NCI-H2171 (cell line): ENCODE measurements at places on chromosomes 1 and 21.
A peak's percentile ranks its signal among the peaks of the same experiment; 100 is the strongest.

DNA sequence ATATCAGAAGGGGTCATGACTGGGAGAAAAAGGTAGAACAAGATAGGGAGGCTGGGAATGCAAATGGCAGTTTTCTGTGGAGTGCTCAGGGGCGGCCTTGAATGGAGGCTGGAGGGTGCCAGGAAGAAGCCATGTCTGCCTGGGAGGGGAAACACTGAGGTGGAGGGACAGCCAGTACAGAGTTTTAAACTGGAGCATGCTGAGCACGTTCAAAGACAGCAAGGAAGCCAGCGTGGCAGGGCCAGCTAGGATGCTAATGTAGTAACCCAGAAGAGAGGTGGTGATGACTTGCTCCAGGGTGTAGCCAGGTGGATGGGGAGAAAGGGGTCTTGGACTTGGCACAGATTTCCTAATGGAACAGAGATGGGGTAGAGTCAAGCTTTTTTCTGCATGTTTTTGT lies 445.8 kb upstream of the VAMP3 start:
- DNase-seq: no peak

DNA sequence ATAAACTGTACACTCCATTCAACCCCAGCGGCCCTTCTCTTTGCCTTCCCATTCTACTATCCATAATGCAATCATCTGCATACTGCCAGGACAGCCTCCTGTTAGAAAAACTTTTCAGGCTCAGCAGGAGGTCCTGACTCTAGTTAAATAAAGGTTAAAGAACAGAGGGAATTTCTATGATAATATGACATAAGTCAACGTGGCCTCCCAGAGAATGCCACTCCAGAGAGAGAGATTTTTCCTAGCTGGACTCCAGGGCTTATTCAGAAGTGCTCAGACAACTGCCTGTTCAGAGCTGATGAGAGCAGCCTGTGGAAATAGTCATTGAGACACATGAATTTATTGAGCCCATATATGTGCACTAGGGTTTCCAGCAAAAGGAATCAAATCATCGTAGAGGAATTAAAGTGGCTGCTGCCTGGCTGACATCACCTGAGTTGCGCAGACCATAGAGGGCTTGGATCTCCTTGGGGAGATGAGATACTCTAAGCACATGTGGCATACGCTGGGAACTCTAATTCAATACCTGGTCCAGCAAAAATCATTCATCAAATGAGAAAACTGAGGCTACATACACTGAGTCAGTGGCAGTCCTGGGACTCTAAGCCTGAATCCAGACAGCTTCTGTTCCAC lies 736.2 kb downstream of the PTPRU start:
- no peak for DNase-seq

DNA sequence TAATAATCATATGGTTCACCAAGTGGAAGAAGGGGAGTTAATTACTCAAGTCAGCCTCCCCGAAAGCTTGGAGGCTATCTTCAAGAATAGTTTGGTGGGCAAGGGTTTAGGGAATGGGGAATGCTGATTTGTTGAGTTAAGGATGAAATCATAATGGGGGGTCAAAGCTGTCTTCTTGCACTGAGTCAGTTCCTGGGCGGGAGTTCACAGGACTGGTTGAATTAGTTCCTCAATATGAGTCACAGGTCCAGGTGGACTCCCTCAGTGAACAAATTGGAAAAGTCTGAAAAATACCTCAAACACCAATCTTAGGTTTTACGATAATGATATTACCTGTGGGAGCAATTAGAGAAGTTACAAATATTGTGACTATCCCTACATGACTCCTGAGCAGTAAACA lies 115.2 kb upstream of the COA6 start:
- no peak for DNase-seq

- peak; percentile 65 for DNase-seq
Observed at GRCh38 chr1:42552636-42553035, 89.5 kb downstream of the CCDC30 start.

DNA sequence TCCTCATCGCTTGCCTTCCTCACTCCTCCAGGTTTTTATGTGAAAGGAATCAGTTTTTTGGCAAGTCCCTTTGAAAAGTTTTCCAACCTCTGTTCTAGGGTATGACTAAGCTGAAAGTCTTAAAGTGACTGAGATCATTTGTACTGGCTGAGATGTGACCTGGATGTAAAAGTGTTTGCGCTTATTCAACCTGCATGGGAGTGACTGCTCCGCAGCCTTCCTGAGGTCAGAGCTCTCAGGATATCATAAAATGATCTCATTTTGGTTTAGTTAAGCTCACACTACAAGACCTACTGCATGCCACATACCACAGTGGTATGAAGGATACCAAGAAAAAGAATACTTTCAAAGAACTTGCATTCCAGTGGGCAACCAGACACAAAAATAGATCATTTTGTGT lies 29.8 kb upstream of the TADA1 start:
- no peak for DNase-seq

DNA sequence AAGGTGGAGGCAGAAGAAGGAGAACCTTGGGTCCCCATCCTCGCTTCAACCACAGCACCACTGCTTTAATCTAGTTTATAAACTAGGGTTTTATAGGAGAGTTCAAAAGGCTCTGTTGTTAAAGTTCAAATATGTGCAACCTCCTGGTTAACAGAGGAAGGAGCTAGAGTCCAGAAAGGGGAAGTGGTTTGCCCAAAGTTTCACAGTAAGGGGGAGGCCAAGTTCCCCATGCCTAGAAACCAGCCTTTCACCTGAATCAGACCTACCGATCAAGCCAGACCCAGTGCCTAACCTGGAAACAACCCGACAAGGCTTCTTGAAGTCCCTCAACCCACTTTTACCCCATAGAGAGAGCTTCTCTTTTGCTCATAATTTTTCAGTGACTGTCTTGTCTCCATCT lies 106.5 kb downstream of the PLPP3 start:
- no peak for DNase-seq

GRCh38 chr1:119008483-119009311 lies 20.6 kb upstream of the TBX15 start:
- peak; percentile 18 for DNase-seq

- DNase-seq: no peak
Observed at GRCh38 chr1:109781806-109782205, 18.1 kb upstream of the EPS8L3 start.

DNA sequence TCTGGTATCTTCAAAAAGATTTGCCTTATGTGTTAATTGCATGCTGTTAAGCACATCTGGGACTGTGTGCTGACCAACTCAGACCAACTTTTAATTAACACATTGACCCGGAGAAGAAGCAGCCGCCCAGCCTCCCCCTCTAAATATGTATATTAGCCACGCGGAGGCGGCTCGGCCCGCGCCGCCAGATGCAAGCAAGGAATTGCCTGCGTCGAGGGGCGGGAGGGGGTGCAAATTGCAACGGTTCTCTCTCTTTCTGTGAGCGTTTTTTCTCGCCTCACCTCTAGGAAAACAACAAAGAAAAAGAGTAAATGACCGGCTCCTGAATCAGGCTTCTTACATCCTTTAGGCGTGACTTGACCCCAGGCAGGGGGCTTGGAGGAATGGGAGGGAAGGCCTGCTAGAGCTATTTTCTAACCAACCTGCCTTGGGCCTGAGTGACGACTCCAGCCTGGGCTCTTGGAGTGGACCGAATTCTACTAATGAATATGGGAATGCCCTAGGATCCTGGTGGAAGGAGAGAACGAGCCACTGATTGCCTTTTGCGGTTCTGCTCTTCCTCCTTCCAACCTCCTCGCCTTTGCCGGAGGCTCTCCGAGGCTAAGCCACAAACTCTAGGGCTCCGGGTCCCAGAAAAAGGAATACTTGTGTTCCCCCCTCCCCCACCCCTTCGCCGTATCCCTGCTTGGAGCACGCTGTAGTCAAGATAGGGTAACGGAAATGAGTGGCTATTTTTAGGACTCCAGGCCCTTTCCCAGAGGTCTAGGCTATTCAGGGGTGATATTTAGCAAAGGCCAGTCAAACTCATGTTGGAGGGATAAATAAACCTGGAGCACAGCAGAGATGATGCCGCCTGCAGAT lies 417.0 kb upstream of the ESRRG start:
- no peak for DNase-seq

DNA sequence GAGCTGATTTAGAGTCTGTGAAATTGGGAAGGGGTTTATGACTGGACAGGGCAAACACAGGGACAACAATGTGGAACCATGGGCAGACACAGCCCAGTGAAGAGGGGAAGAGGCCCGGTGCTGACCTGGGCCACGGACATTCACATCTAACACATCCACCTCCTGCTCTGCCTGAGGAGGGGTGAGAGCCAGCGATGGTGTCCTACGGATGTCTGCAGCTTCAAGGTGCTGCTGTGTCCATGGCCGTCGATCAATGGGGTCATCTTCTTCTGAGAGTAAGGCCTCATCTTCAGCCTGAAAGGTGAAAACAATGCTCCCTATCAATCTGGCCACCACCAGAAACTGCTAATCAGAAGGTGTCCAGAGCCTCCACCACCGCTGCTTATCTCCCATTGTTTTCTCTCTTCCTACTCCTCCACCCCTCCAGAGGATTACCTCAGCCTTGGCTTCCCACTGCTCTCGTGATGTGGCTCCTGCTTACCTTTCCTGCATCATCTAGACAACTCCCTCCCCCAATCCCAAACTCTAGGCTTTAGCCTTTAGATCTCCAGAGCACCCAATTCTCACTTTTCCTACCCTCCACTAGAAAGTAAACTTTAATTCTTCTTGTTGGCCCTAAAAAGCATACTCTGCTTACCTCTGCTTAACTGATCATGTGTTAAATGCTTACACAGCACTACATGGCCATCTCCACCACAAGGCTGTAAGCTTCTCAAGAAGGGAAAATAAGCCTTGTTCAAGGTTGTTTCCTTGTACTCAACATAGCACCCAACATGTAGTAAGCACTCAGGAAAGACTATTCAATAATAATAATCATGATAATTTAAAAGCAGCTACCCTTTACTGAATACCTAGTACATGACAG lies 24.0 kb upstream of the ADAM30 start:
- DNase-seq: no peak

GRCh38 chr1:200949626-200950025 lies 54.9 kb downstream of the INAVA start:
- no peak for DNase-seq

DNA sequence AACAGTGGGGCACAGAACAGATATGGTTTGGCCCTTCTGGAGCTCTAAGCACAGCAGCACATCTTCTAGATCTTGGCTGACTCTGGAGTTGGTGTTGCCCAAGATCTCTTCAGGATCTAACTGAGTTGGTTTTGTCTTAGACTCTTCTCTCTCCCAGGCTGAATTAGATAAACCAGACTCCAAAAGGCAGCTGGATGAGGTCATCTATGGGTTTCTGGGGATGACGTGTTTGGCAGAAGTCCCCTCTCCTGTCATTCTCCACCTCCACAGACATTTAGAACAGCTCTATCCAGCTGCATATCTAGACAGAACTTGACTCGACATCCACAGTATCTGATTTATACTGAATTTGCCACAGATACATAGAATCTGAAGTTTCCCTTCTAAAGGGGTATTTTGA lies 75.3 kb downstream of the ST6GALNAC5 start:
- no peak for DNase-seq

GRCh38 chr21:37146320-37147235 lies 73.5 kb downstream of the TTC3 start:
- no peak for DNase-seq

DNA sequence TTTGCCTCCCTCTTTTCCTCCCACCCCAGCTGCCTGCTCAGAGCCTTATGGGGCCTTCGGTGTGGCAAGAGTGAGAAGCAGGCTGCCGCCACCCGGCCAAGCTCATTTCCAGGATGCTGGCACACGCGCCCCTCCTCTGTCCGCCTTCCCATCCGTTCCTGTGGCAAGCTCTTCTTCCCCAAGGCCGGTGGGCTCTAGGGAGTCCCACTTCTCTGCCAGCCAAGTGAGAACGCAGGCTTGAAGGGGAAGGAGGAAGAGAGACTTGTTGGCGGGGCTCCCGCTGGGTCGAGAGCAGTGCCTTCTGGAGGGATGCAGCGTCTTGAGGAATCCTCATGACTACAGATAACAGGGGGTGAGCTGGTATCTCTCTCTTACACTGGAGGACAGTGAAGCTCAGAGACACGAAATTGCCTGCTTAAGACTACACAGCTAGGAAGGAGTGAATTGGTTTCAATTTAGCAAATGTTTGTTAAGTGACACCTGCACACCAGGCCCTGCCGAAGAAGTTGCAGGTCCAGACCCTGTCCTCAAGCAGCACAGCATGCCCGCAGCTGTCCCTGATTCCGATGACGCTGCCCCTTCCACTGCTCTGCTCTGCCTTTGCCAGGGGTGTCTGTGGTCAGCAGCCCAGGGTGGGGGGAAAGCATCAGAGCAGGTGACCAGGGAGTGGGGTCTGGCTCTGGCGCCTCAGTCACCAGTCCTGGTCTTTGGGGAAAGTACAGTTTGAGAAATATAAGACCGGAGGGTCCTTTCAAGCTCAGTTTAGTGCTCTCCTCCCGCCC lies 40.1 kb upstream of the FOXO6 start:
- DNase-seq: no peak

- DNase-seq: no peak
Observed at GRCh38 chr1:69898403-69898947, 306.9 kb downstream of the LRRC40 start.

- peak; percentile 20 for DNase-seq
Observed at GRCh38 chr1:94806441-94806871, 13.7 kb upstream of the SLC44A3 start.

GRCh38 chr1:235917267-235917811 lies 50.6 kb upstream of the LYST start:
- DNase-seq: peak; percentile 32

- DNase-seq: no peak
Observed at GRCh38 chr1:205598841-205599668, 32.8 kb downstream of the ELK4 start.

DNA sequence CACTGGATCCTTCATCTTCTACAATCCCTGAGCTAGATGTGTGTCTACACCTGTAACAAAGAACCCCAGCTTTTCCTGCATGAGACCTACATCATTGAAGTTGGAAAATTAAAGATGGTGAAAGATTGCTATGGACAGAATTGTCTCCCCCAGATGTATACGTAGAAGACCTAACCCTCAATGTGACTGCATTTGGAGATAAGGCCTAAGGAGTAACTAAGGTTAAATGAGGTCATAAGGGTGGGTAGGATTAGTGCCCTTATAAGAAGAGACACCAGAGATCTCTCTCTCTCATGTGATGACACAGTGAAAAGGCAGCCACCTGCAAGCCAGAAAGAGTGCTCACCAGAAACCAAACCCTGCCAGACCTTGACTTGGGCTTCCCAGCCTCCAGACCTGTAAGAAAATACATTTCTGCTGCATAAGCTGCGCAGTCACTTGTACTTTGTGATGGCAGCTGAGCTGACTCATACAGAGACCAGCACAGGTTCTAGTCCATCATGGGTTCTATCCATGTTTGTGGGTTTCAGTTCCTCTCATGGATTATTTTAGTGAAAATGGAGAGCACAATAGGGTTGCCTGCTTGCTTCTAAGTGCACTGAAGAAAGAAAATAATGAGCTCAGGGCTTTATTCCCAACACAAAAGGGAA lies 180.8 kb downstream of the TPR start:
- no peak for DNase-seq

DNA sequence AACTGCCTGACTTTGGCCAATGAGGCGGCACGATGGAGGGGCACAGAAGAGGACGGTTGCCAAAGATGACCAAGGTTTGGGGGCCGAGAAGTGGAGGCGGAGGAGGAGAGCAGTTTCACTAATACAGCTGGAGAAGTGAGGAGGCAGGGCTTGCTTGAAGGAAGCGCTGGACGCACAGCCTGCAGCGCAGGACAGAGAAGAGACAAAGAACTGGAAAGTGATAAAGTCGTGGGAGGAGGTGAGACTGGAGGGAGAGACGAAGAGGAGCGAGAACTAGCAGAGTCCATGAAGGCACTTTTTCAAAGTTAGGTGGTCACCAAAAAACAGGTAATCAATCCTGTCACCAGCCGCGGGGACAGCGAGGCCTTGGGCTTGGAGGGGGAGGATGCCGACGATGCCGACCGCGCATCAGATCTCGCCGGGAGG lies 771 bp downstream of the PACC1 start:
- DNase-seq: no peak
